ENCODE measurements at places on chromosomes 11 and 22.

- DNase-seq = no peak
These were observed 125.8 kb downstream of the RASSF10 start for GRCh38 chr11:13134886-13135285.

- no peak for DNase-seq
These were observed 47.9 kb downstream of the AHNAK start for GRCh38 chr11:62498492-62499286.

DNA sequence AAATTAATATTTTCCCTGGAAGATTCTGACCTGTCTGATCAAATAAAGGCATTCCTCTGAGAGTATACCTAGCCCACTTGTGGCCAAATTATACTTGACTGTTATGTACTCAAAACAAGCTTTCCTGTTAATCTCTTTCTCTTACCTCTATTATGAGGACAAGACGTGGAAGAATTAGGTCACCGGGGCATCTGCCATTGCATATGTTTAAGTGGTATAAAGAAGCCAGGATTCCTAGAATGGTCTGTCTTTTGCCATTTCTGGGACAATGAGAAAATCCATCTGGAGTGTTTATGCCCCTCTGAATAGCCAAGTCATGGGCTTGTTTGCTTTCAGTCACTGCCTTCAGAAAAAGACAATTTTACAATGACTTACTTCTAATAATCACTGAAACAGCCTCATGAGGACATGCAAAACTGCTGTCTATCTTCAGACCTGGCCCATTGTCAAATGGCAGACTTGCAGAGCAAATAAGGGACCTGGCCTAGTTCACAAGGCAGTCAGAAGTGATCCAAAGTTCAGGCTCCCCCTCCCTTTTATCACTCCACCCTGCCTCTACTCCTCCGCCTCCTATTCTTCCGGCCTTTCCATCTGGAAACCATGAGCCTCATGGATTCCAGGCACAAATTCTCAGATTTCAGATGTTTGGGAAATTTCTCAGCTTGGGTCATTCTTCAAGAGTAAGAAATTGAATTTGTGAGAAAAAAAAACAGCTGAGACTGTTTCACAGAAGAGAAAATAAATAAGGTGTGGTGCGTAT, 128.1 kb upstream of the LDLRAD3 start:
- DNase-seq = no peak

DNA sequence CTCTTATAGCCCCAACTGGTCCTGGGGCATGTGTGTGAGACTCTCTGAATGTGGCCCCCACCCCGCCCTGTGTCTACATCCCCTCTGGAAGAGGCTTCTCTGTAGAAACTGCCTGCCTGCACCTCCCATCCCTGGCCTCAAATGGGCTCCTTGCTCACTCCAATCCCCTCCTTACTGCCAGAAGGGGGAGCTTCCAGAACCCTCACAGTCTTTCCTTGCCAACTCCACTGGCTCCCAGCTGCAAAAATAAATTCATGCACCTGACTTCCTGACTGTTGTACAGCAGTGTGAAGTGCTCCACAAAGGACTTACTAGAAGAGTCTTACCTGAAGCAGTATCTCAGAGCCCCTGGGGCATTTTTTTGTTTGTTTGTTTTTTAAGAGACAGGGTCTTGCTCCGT, 15.2 kb upstream of the SERPIND1 start:
- no peak for DNase-seq

DNA sequence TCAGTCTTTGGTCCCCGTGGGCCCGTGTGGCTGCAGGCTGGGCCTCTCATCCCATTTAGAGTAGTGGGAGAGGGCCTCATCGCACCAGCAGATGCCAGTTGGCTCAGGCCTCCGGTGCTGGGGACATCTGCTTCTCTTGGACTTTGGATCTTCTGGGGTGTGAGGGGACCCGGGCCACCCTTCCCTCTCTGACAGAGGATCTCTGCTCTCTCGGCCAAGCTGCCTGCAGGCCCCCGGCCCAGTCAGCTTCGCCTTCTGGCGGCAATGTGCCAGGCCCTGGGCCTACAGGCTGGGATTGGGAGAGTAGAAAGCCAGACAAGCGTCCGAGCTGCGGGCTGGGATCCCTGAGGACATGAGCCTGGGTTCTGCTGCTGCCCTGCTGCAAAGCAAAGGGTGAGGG, 15.0 kb upstream of the FGF3 start:
- no peak for DNase-seq

DNA sequence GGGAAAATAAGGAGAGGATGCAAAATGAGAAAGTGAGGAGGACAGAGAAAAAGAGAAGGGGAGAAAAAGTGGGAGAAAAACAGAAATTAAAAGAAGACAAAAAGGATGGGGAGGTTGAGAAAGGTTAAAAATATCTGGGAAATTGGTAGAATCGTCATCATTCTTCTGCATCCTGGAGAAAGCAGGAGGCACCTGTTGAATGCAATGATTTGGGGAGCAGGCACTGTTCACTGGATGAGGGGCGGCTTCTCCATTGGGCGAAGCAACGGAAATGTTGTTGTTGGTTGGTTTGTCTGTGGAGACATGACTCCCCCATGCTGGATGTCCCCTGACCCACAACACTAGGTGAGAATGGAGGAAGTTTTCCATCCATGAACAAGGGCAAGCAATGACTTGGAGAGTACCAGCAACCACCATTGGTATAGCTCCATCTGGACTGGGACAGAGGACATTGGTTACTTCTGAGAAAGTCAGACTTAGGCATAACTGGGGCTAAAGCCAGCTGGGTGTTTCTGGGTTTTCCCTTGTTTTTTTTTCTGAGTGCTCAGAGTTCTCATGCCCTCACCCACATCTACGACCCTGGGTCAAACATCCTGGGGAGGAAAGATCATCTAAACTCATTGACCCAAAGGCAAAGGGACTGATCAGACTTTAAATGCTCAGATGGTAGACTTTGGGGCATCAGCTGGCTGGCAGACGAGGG, 11.9 kb upstream of the CD44 start:
- no peak for DNase-seq

GRCh38 chr11:66020618-66021357, 5.5 kb downstream of the CATSPER1 start:
- no peak for DNase-seq

DNA sequence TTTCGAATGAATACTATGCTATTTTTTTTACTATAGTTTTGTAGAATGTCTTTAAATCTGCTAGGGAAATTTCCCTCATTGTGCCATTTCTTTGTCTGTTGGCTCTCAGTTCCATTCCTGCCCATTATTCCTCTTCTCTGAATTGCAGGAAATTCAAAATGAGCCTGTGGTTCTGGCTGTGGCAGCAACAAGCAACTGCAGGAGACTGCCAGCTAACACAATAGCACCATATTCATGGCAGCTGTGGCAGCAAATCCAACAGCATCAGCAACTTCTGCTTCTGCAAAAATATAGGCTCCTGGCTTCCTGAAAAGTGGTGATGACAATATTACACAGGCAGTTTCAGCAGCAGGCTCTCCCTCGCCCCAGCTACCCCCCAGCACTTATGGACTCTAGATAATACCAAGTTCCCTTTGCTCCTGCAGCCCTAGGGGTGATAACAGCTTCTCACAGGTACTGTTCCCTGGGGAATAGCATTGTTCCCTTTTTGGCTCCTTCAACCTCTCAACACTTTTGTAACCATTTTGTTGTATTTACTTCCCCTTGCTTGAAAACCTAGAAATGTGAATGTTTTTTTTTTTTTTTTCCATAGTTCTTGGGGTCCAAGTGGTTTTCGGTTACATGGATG, 9.3 kb downstream of the PATE4 start:
- no peak for DNase-seq

GRCh38 chr11:57637626-57638004, 12.1 kb downstream of the YPEL4 start:
- DNase-seq = no peak

DNA sequence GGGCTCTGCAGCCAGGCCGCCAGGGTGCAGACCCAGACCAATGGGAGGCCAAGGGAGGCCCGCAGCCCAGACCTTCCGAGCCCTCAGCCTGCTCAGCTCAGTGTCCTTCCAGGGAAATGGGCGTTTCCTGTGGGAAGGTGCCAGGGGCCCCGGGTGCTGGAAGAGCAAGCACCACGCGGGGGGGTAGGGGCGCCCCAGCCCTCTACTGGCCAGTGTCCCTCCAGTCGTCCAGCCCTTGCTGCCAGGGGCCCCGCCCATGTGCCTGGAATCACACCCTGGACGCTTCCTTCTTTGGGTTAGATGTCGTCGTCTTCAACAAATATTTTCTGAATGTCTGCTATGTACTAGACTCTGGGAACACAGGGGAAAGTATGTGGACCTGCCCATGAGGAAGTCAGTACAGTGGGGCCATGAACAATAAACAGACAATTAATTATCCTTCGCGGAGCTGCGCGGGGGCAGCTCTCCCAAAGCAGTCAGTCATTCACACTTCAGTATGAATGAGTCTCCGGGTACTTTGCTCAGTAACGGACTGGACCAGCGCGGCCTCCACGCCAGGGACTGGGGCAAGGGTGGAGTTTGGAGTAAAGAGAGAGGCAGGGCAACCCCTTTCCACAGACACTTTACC, 60.2 kb downstream of the CDKN1C start:
- DNase-seq = no peak

GRCh38 chr22:22897091-22897490, 9.5 kb downstream of the IGLL5 start:
- DNase-seq = no peak

- no peak for DNase-seq
These were observed 64.0 kb downstream of the CD6 start for GRCh38 chr11:61035526-61035835.

DNA sequence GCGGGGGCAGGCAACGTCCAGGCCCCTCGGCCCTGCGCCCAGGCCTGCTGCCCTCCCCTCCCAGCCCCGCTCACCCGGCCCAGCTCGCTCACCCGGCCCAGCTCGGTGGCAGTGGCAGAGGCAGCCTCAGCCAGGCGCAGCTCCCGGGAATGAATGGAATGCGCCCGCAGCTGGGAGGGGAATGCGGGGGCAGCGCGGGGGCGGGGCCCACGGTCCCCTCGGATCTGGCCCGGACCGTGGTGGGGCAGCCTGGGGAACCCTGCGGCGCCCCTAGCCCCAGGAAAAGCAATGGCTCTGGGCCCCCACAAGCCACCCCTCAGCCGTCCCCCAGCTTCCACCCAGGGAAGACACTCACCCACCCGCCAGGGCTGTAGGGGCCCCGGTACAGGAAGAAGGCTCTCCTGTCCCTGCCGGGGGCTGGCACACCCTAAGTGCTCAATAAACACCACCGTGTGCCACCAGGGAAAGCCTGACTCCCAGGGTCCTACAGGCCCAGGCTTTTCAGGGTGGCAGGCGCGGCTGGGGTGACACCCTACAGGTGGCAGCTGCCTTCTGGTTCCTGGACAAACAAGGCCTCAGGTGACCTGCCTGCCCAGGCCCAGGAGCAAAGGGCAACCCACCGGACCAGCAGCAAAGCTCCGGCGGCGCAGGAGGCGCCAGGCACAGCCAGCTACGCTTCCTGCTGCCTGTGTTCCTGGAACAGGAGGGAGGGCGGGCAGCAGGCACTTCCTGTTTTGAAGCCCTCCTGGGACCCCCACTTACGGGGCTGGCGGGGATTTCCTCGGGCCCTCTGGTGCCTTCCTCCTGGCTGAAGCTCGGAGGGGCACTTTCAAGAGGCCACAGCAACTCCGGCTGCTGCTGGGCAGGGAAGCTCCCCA, 13.8 kb downstream of the PLXNB2 start:
- no peak for DNase-seq

DNA sequence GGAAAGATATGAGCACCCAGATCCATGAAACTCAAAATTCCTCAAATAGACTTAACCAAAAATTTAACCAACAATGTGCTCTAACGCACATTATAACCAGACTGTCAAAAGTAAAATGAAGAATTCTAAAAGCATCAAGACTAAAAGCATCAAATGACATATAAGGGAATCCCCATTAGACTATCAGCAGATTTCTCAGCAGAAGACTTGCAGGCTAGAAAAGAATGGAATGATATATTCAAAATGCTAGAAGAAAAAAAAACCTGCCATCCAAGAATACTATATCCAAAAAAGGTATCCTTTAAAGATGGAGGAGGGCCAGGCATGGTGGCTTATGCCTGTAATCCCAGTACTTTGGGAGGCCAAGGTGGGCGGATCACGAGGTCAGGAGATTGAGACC, 117.5 kb upstream of the UBASH3B start:
- DNase-seq = no peak

- DNase-seq = no peak
These were observed 30.4 kb downstream of the SLC22A12 start for GRCh38 chr11:64621283-64622019.

- no peak for DNase-seq
These were observed 757 bp upstream of the HINFP start for GRCh38 chr11:119120639-119121007.

- DNase-seq = no peak
These were observed 539.3 kb upstream of the B3GAT1 start for GRCh38 chr11:134951305-134951700.

- no peak for DNase-seq
These were observed 25.8 kb downstream of the DDIAS start for GRCh38 chr11:82927264-82927880.

- no peak for DNase-seq
These were observed 13.3 kb downstream of the ASCL2 start for GRCh38 chr11:2256951-2257700.

- DNase-seq = no peak
These were observed 17.3 kb upstream of the PANX2 start for GRCh38 chr22:50153056-50153755.

DNA sequence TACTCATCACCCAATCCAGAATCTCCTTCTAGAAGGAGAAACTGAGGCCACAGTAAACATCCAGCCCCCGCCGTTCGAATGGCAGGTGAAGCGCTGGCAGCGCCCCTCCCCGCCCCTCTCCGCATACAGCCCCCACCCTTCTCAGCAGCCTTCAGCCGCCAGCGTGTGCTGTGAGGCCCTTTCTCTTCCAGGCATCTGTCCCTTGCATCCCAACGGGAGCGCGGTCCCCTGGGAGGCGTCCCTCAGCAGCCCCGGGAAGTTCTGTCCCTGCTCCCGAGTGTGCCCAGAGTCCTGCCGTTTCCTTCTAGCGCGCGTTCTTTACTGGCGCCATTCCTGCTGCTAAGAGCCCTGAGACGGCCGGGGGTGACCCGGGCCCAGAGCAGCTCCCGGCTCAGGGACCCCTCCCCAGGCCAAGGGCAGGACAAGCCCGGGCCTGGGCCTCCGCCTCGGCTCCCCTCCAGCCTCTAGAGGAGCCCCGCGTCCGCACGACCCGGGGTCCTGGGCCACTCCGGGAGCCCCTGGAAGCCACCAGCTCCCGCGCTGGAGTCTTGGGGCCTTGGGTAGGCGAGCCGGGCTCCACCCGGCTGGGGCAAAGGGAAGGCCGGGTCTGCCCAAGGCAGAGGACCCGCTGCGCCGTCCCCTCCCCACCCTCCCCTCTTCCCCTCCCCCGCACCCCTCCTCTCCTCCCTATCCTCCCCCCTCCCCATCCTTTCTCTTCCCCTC, 450.4 kb downstream of the OPCML start:
- no peak for DNase-seq

GRCh38 chr22:29205252-29205593, 473 bp upstream of the EMID1 start:
- DNase-seq = no peak

GRCh38 chr11:41775296-41775695, 315.8 kb upstream of the LRRC4C start:
- DNase-seq = no peak

GRCh38 chr11:122746050-122746478, 90.5 kb downstream of the UBASH3B start:
- no peak for DNase-seq

Measured in nucleus accumbens (tissue), 56 donors.